ENCODE measurements at places on chromosomes 11 and 22.
A peak's percentile ranks its signal among the peaks of the same experiment; 100 is the strongest.

DNA sequence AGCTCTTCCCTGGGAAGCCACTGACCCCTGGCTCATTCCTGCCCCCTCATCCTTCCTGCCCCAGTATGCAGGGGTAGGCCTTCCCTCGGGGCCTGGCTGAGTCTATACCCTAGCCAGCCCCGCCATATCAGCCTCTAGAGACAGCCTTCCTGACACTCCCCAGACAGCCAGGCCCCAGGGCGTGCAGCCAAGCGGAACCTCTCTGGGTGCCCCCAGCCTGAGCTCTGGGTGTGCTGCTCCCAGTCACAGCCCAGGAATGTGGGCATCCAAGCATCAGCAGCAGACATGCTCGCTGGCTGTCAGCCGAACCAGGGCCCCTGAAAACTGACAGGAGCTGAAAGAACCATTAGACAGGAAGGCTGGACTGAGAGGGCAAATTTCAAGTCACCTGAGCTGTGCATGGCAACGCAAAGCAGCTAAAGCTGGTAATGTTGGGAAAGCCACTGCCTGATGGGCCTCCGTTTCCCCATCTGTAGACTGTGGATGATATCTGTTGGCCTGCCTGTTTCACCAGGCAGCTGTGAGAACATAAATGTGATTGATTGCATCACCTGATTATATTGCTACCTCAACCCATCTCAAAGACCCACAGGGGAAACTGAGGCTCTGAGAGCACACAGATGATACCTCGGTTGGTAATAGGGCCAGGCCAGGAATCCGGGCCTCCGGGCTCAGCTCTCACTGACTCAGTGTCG is 93.2 kb downstream of the LRRC32 start:
- DNase-seq, result peak; percentile 67

DNA sequence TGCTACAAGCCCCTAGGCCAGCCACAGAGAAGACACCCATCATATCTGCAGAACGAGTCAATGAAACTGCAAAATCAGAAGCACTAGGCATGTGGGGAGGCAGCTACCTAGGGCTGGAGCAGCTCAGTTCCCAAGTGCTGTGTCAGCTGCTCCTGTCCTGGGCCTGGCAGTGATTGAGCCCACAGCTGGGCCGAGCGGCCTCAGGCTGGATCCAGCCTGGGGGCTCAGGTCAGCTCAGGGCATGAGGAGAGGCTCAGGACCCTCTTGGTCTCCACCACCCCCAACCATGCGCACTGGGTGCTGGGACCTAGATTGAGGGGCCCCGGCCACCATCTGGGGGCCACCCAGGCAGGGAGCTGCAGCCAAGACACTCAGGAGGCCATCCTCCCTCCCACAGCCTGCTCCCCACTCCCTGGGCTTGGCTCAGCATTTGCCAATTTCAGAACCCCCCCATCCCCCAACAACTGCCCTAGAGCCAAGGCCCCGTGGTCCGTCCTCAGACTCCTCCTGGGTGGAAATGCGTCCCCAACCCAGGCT is 2.4 kb upstream of the TNNT3 start:
- no peak for DNase-seq

GRCh38 chr11:24373516-24373915 is 123.3 kb upstream of the LUZP2 start:
- no peak for DNase-seq

DNA sequence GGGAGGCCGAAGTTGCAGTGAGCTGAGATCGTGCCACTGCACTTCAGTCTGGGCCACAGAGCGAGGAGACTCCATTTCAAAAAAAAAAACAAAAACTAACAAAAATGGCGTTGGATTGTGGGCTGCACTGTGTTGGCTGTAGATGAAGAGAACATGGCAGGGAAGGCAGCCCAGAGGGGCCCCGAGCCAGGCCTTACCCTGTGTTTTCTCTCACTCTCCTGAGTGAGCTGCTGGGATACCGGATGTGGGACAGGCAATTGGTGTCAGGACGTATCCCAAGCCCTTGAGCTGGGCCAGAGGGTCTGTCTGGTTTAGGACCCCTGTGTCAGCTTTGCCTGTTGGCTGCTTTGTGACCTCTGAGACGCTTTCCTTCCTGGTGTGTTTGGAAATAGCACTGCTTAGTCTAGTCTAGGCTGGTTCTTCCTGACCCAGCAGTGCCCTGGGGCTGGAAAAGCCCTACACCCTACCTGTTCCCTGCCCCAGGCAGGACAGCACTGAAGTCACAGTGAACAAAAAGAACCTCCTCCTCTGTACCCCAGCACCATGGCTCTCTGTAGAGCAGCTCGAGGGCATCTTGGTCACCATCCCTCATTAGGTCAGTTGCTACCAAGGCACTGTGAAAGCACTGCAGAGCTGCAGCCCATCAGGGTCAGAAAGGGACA is 17.8 kb downstream of the CHADL start:
- no peak for DNase-seq

- no peak for DNase-seq
Observed at GRCh38 chr22:45526281-45526680, 23.6 kb downstream of the FBLN1 start.

GRCh38 chr22:22952531-22953280 is 65.1 kb downstream of the IGLL5 start:
- DNase-seq, result no peak

DNA sequence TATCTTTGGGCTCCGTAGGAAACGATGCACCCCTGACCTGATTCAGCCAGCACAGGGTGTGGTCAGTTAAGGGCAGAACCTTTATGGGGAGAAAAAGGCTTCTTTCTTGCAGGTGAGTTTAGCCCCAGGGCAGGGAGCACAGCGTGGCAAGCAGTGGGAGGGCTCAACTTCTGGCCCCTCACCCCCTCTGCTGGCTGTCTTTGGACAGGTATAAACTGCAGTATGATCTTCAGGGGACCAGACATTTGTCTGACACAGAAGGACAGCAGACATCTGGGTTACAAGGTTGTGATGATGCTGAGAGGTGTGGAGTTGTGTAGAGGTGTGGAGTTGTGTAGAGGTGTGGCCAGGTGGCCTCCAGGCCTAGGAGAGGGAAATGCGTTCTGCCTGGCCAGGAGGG is 324.0 kb upstream of the PLET1 start:
- DNase-seq, result no peak

DNA sequence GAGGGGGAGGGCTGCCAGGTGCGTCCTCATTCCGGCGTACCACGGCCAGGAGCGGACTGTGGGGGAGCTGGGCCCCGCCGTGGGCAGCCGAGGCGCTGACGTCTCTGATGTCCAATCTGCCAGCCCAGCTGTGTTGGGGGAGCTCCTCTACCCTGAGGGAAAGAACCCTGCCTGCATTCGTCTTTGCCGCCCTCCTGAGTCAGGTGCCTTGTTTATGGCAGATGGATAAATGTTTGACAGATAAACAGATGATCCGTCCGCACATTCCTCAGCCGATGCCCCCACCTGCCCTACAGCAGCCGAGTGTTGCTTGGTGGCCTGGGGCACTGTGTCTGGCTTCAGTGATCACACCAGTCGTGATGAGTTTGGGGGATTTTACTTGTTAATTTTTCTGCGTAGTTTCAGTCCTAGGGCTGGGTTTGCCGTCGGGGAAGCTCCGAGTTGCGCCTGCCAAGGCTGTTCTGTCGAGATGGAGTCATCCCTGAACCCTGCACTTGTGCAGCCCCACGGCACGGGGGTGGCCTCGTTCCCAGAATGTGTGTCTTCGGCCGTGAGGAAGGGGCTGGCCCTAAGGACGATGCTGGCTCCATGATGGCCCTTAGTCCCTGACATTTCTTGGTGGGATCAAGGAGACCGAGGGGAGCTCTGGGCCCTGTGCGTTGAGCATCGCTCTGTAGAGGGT is 1083.9 kb downstream of the BRD1 start:
- DNase-seq, result peak; percentile 14

DNA sequence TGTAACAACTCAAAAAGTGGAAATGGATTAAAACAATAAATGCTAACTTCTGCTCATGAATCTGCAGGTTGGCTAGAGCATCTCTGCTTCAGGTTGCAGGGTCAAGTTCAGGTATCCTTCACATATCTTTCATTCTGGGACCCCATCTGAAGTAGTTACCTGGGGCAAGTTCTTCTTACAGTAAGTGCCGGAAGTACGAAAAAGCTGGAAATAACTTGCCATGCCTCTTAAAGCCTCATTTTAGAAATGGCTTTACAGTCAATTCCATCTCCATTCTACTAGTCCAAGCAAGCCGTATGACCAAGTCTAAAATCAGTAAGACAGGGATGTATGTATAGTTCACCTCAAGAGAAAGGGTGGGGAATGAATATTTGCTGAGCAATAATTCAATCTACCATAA is 93.7 kb downstream of the FCHSD2 start:
- no peak for DNase-seq

- DNase-seq, result no peak
Observed at GRCh38 chr11:19577391-19577975, 135.2 kb upstream of the NAV2 start.

DNA sequence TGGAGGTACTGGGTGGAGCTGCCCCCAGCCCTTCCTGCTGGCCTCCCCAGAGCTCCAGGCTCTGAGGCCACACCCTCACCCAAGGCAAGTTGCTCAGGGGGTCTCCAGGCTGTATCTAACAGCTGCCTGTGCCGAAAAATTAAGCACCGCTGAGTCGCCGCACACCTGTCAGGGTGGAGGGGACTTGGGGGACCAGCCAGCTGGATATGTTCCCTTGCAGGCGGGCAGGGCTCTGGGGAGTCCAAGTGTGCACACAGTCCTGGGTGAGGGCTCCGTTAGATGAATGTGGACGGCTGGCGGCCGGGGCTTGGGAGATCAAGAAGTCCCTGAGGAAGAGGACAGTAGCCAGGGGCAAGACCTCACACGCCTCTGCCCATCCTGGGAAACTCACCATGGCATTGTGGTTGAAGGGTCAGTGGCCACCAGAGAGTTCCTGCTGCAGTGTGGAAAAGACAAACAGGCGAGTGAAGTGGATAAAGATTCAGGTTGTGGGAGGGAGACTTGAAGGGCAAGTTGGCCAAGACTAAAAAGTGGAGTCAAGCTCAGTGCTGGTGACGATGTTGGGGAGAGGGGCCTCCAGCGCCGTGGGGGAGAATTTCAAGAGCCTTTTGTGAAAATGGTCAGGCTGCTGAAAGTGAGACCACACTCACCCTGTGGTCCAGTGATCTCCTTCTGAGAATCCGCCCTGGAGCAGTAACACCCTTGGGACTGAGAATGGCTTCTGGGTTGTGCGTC is 69.6 kb downstream of the CDKN1C start:
- DNase-seq, result peak; percentile 38
